ENCODE measurements at places on chromosomes 11 and 22. TPM values are rescaled to one million over a fixed set of nuclear protein-coding genes. Genes with fewer than 3 reads are reported as not detected.

DNA sequence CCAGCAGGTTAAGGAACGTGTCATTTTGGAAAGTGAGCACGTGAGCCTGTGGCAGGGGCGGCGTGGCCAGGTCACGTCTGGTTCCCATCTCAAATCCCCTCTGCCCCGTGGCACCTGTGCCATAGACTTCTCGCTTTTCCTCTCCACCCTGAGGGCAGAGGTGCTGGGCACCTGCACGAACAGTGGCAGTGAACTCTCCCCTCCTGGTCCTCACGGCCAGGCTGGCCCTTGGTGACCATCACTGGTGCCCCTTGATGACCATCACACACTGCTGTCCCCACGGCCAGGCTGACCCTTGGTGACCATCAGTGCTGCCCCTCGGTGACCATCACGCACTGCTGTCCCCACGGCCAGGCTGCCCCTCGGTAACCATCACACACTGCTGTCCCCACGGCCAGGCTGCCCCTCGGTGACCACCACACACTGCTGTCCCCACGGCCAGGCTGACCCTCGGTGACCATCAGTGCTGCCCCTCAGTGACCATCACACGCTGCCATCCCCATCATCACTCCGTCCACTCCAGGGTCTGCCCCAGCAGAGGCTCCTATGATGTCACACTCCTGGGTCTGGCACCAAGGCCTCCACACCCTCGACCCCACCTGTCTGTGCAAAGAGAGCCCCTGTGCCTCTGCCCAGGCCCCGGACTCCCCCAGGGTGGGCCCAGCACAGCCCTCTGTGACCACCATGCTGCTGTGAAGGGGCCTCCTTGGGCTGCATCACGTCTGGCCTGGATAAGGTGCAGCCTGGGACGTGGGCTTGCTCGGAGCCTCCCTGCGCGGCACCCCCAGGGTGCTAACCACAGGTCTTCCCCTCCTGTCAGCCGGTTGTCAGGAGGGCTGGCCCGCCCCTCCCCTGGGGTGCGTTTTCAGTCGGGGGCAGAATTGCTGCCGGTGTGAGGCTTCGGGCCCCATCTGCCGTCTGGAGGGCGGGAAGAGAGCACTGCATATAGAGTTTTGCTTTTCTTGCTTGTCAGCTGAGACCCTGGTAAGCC, 738.6 kb downstream of the BRD1 start:
- no peaks in the 10 kb centered on the region for H3K27me3 ChIP-seq
- H3K36me3 ChIP-seq: no peaks in the 10 kb centered on the region
- H3K4me3 ChIP-seq: no peak overlapping the region

DNA sequence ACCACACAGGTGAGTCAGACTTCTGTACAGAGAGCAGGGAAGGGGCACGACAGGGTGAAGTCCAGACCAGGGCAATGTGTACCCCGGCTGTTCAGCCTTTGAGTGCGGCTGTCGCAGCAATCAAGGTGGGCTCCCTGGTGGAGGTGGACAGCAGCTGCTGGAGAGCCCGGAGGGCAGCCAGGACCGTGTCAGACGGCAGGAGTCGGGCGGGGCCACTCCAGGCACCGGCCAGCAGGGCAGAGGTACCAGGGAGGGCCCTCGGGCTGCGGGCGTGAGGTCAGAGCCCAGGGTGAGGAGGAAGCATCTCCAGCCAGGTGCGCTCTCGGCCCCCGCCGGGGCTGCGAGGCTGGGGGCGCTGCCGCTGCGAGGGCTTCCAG, 802 bp upstream of the PIM3 start:
- H3K27ac ChIP-seq: peak overlapping the region; percentile 67
- no peak for DNase-seq
- H3K27me3 ChIP-seq: no peaks in the 10 kb centered on the region
- peak overlapping the region; percentile 48 for H3K4me3 ChIP-seq
- peaks cover 14% of the 10 kb centered on the region for H3K4me1 ChIP-seq

CCDC90B gene
- total RNA-seq: 94.3 TPM

GRCh38 chr11:33829430-33830141, 55.3 kb upstream of the FBXO3 start:
- no peaks in the 10 kb centered on the region for H3K36me3 ChIP-seq
- peak; percentile 65 for DNase-seq
- H3K4me1 ChIP-seq: peaks cover 2% of the 10 kb centered on the region
- no peak overlapping the region for H3K27ac ChIP-seq
- H3K4me3 ChIP-seq: peak overlapping the region; percentile 50

RAPSN gene
- total RNA-seq: 0.17 TPM

DNA sequence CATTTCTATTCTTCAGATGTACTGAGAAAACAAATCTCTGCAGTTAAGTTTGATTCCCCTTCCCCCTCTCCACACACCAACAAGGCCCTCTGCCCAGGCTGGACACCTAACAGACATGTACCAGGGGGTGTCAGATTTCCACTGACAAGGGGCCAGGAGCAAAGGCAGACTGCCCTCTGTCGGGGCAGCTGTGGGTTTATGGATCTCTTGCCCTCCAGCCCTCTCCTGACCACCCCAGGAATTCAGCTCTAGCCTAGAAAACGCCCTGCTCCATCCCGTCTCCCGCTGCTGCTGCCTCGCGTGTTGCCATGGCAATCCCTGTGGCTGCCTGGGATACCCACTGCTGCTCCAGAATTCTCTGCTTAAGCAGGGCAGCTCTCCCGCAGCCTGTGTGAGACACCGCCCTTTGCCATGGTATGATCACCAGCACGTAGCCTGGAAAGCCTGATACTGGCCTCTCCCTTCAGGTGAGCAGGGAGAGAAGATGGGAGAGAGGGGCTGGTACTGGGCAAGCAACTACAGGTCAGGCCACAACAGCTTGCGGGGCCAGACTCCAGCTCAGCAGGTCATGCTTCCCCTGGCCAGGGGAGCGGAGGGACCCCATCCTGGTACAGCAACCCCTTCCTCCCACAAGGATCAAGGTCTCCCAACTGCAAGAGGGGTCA, 41.6 kb downstream of the BUD13 start:
- no peak overlapping the region for H3K4me3 ChIP-seq
- peaks cover 2% of the 10 kb centered on the region for H3K4me1 ChIP-seq
- H3K27ac ChIP-seq: no peak overlapping the region
- DNase-seq: peak; percentile 35
- H3K36me3 ChIP-seq: no peaks in the 10 kb centered on the region

ANO5 gene
- total RNA-seq: 0.77 TPM

GRCh38 chr11:125345421-125346178, 150.5 kb downstream of the FEZ1 start:
- DNase-seq: peak; percentile 79
- peaks cover 2% of the 10 kb centered on the region for H3K4me1 ChIP-seq
- H3K36me3 ChIP-seq: no peaks in the 10 kb centered on the region
- peaks cover 11% of the 10 kb centered on the region for H3K27me3 ChIP-seq
- H3K4me3 ChIP-seq: no peak overlapping the region

- no peak overlapping the region for H3K4me3 ChIP-seq
- H3K27ac ChIP-seq: no peak overlapping the region
- no peaks in the 10 kb centered on the region for H3K4me1 ChIP-seq
- H3K36me3 ChIP-seq: no peaks in the 10 kb centered on the region
- DNase-seq: no peak
- peaks cover under 1% of the 10 kb centered on the region for H3K27me3 ChIP-seq
Observed at GRCh38 chr22:50004918-50005317, 7.6 kb downstream of the IL17REL start.

GRCh38 chr11:85751724-85752123, 59.2 kb downstream of the SYTL2 start:
- no peak overlapping the region for H3K27ac ChIP-seq
- H3K4me3 ChIP-seq: no peak overlapping the region
- no peaks in the 10 kb centered on the region for H3K27me3 ChIP-seq
- no peaks in the 10 kb centered on the region for H3K36me3 ChIP-seq
- H3K4me1 ChIP-seq: peaks cover 6% of the 10 kb centered on the region
- DNase-seq: no peak

- no peak overlapping the region for H3K4me3 ChIP-seq
- DNase-seq: no peak
- no peaks in the 10 kb centered on the region for H3K27me3 ChIP-seq
- no peaks in the 10 kb centered on the region for H3K4me1 ChIP-seq
Observed at GRCh38 chr11:30002157-30002785, 14.6 kb downstream of the KCNA4 start.

- H3K4me3 ChIP-seq: no peak overlapping the region
- no peaks in the 10 kb centered on the region for H3K27me3 ChIP-seq
- H3K27ac ChIP-seq: no peak overlapping the region
- no peaks in the 10 kb centered on the region for H3K36me3 ChIP-seq
Observed at GRCh38 chr11:106202935-106203620, 125.6 kb downstream of the AASDHPPT start.

DNA sequence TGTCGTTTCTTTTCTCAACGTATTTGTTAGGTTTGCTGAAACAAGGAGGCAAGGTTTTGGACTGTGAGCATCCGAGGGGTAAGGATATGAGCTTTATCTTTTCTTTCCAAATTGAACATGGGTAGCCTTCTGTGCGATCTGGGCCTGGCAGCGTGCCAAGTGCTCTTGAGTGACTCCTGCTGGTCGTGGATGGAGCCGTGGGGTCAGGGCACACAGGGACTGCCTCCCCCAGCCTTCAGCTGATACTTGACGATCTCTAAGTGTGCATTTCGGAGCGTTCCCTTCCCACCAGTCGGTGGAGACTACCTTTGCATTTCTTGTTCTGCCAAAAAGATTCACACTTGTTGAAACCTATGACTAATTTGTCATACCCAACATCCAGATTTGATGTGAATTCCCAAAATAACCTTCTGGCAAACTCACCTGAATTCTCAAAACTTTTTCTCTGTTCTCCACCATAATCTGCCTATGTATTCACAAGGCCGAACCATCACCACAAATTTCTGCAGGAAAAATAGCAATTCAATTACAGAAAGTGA, 40.1 kb upstream of the CLMP start:
- peak overlapping the region; percentile 46 for H3K27ac ChIP-seq
- peaks cover 10% of the 10 kb centered on the region for H3K4me1 ChIP-seq
- DNase-seq: no peak
- H3K4me3 ChIP-seq: peak overlapping the region; percentile 11

C1QTNF5 gene
- 32.0 TPM for total RNA-seq

- no peaks in the 10 kb centered on the region for H3K4me1 ChIP-seq
- no peaks in the 10 kb centered on the region for H3K36me3 ChIP-seq
- H3K27ac ChIP-seq: no peak overlapping the region
- no peaks in the 10 kb centered on the region for H3K27me3 ChIP-seq
- no peak for DNase-seq
Observed at GRCh38 chr11:107573438-107573837, 7.9 kb upstream of the ALKBH8 start.

HBD gene
- 5.9 TPM for total RNA-seq

- H3K4me3 ChIP-seq: no peak overlapping the region
- H3K27ac ChIP-seq: no peak overlapping the region
- H3K27me3 ChIP-seq: peaks cover 2% of the 10 kb centered on the region
- no peaks in the 10 kb centered on the region for H3K36me3 ChIP-seq
- H3K4me1 ChIP-seq: peaks cover 2% of the 10 kb centered on the region
Observed at GRCh38 chr11:27864091-27864491, 163.8 kb upstream of the BDNF start.

DNA sequence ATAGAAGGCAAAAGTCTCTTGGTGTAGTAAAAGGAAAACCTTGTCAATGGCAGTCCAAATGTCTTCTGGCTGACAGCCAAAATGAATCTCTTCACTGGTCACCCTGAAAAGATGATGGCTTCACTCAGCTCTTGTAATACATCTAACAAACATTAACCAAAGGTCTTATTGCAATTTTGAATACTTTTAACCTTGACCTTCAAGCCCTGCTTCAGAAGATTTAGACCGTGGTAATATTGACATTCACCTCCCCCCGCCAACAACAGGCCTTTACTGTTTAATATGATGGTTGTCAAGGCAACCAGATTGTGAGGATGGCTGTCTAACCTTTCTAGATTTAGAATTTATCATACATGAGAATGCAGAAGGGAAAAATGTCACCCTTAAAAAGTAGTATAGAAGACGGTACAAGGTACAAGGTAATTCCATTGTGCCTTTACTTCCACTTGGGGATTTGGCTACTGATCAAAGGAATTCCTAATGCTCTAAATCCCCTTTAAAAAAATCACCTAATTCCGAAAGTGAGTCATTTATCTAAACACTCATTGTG, 342.3 kb downstream of the LARGE1 start:
- H3K27me3 ChIP-seq: no peaks in the 10 kb centered on the region
- peak; percentile 12 for DNase-seq
- H3K4me3 ChIP-seq: no peak overlapping the region
- H3K4me1 ChIP-seq: no peaks in the 10 kb centered on the region

GRCh38 chr22:36506637-36507517, at the start of gene FOXRED2:
Gene FOXRED2, minus strand, starts transcription at chr22:36507040. Its CDS starts 618 bp downstream, at chr22:36506422.
- peak within 1 kb of the TSS; percentile 62 for H3K4me3 ChIP-seq
- H3K36me3 ChIP-seq: peaks cover 11% of the 10 kb centered on the region
- H3K27ac ChIP-seq: peak within 1 kb of the TSS; percentile 43

SLN gene
- total RNA-seq: not detected

DNA sequence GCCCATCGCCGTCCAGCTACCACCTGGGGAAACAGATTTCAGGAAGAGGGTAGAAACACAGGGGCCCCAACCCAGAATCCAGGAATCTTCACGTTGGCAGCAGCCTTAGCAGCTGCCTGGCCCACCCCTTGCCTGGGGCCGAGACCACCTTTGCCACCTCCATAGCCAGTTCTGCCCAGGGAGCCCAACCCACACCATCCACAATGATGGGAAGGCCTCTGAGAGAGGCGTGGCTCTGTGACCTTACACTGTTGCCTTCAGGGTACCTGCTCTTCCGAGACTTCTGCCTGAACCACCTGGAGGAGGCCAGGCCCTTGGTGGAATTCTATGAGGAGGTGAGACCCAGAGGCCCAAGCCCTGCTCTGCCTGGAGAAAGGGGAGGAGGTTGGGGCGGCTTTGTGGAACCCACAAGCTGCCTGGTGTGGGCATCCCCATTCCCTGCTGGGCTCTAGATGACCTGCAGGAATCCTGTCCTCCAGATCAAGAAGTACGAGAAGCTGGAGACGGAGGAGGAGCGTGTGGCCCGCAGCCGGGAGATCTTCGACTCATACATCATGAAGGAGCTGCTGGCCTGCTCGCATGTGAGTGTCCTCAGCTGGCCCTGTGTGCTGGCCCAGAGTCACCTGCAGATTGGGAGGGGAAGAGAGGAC, 10.0 kb upstream of the ANKRD13D start:
- no peak overlapping the region for H3K27ac ChIP-seq
- H3K36me3 ChIP-seq: peaks cover 30% of the 10 kb centered on the region
- no peaks in the 10 kb centered on the region for H3K27me3 ChIP-seq
- H3K4me1 ChIP-seq: peaks cover 17% of the 10 kb centered on the region
- H3K4me3 ChIP-seq: no peak overlapping the region

SPTBN2 gene
- 0.51 TPM for total RNA-seq

GRCh38 chr11:131378931-131379330, 8.5 kb downstream of the NTM start:
- H3K27me3 ChIP-seq: no peaks in the 10 kb centered on the region
- no peak overlapping the region for H3K4me3 ChIP-seq
- H3K36me3 ChIP-seq: no peaks in the 10 kb centered on the region

GRCh38 chr22:21862386-21863245, 4.8 kb downstream of the MAPK1 start:
- no peaks in the 10 kb centered on the region for H3K27me3 ChIP-seq
- no peak overlapping the region for H3K4me3 ChIP-seq
- H3K4me1 ChIP-seq: peaks cover 2% of the 10 kb centered on the region
- no peak overlapping the region for H3K27ac ChIP-seq
- no peaks in the 10 kb centered on the region for H3K36me3 ChIP-seq

ART1 gene
- total RNA-seq: not detected

- H3K4me1 ChIP-seq: peaks cover 11% of the 10 kb centered on the region
- no peak overlapping the region for H3K4me3 ChIP-seq
- H3K36me3 ChIP-seq: peaks cover 2% of the 10 kb centered on the region
- no peak overlapping the region for H3K27ac ChIP-seq
- no peak for DNase-seq
Observed at GRCh38 chr11:63672936-63673539, 1.9 kb upstream of the ATL3 start.

Data from fibroblast of lung (primary cell).